ENCODE measurements at places on chromosomes 3 and 15.
A peak's percentile ranks its signal among the peaks of the same experiment; 100 is the strongest.

GRCh38 chr3:129520960-129521359 is 7.5 kb upstream of the RHO start:
- no peak for DNase-seq

- no peak for DNase-seq
Observed at GRCh38 chr3:46731795-46732194, 14.1 kb upstream of the PRSS50 start.

GRCh38 chr15:62459875-62460274 is 294.8 kb upstream of the C2CD4B start:
- DNase-seq = no peak

DNA sequence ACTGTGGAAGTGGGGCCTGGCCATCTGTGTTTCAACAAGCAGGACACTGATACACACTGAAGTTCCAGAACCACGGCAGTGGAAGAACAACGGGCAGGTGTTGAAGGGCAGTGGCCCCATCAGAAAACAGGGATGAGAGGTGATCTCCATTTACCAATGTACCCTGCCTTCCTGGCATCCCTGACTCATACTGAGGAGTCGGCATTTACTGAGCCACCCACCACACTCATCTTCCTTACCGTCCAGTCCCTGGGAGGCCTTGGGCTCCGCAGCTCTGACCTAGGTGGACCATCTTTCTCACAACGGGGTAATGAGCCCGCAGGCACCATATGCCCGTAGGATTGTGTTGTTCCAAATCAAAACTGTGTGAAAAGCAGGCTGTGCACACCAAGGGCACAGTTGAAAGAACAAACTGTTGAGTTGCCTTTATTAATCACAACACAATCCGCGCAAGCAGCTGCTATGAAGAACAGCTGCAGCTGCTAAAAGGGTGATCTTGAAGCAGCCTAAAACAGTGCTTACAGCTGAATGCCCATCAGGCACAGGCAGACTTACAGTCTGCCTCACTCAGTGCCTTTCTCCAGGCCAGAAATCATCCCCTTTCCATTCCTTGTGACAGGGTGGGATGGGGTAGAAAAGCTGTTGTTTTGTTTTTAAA is 12.9 kb downstream of the MB21D2 start:
- DNase-seq = no peak

GRCh38 chr3:46737329-46737731 is 19.7 kb upstream of the PRSS50 start:
- no peak for DNase-seq

- no peak for DNase-seq
Observed at GRCh38 chr15:99955181-99955525, 221.9 kb upstream of the LYSMD4 start.

- DNase-seq = no peak
Observed at GRCh38 chr3:118946449-118946848, 88.2 kb downstream of the IGSF11 start.

DNA sequence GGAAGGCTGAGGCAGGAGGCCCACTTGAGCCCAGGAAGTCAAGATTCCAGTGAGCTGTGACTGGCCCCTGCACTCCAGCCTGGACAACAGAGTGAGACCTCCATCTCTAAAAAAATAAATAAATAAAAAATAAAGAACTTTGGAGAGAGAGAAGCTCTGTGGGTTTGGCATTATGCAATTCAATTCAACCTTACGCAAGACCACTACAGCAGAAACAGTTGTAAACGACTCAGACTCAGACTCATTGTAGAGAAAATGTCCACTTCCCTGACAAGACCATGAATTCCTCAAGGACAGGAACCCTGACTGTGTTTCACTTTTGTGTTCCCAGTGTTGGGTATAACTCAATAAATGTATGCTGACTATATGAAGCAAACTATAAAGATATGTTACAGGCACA is 90.3 kb upstream of the C3orf80 start:
- DNase-seq = no peak

DNA sequence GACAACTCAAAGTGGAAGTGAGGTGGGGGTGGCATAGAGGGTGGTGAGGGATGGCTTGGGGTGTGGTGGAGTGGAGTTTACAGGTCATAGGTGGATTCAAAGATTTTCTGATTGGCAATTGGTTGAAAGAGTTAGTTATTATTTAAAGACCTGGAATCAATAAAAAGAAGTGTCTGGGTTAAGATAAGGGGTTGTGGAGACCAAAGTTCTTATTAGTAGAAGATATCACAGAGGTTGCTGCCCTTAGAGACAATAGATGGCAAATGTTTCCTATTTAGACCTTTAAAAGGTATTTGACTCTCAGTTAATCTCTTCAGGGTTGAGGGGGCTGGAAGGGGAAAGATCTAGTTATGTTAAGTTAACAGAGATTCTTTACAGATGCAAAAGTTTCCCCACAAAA is 412.3 kb upstream of the TBL1XR1 start:
- DNase-seq = no peak

DNA sequence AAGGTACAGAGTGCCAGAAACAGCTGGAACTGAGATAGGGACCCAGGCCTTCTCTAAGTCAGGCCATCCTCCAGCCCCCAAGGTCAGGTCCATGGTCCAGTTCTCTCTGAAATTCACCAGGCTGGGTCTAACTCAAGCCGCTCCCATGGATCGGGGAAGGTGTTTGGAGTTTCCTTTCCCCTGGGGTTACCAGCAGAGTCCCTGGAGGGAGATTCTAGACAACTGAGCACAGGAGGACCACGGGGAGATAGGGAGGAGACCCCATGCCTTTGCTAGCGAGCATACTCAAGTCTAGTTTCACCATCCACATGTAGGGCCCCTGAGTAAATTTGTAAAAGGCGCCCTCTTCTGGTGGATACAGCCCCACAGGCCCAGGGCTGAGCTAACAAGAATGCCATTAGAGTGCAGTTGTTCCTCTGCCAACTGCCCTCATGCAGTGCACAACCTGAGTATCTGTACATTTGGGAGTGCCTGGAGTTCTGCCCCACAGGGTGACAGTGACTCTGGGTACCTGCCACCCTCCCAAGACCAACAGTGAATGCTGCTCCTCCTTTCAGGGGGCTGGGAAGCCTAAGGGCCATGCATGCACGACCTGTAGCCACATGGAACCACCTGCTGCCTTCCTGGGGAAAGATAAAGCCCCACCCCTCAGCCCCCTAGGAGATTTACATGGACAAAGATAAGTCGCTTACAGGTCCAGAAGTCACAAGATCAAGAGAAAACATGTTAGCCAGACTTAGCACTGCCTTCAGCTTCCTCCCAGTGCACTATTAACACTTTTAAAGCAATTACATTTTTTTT is 89.0 kb downstream of the IQSEC1 start:
- DNase-seq = peak; percentile 78

- no peak for DNase-seq
Observed at GRCh38 chr15:89805241-89806209, 9.1 kb downstream of the ANPEP start.

GRCh38 chr15:50744601-50745000 is 20.9 kb downstream of the SPPL2A start:
- no peak for DNase-seq

DNA sequence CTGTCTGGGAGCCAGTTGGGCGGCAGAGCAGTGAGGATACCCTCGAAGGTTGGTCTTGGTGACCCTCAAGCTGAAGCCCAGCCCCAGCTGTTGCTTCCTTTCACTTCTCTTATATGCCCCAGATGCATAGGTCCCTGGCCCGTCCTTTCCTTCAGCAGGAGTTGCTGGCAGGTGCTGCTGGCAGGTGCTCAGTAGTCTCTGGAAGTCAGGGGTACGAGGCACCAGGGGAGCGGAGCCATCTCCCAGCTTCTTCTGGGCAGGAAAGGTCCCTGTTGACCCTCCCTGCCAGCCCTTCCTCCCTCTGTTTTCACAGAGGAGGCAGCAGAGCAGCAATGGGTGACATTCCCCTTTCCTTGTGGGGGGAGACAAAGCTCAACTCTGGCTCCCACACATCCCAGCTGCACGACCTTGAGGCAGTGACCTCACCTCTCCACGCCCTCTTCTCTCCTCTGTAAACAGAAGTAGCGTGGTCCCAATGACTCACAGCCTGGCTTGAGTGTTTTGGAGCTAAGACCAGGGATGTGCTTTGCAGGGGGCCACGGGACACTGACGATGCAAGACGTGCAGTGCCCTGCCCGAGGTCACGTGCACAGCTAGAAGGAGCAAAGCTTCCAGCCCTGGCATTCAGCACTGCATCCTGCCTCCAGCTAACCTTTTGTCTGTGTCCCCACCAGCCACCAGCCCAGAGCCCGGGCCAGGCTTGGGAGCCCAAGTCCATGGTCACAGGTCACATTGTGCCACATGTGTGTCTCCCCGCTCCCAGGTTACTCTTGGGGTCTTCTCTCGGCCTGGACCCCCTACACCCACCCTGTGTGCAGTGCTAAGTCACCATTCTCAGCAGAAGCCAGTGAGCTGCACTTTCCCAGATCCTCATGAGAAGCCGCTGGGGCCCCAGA is 49.7 kb downstream of the SLC6A6 start:
- DNase-seq = no peak

DNA sequence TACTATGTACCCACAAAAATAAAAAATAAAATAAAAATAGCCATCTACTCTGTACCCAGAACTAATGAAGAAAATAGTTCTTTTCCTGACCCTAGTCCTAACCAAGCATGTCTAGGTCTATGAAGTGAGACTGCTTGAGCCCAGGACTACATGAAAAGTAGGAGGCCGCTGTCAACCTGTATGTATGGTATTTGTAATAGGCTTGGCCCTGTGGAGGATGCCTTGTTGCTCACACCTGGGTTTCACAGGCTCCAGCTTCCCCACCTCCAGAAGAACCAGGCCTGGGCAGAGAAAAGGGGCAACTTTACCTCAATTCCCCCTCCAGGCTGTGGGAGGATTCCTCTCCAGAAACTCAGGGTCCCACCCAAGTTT is 6.8 kb upstream of the PKM start:
- DNase-seq = peak; percentile 17

DNA sequence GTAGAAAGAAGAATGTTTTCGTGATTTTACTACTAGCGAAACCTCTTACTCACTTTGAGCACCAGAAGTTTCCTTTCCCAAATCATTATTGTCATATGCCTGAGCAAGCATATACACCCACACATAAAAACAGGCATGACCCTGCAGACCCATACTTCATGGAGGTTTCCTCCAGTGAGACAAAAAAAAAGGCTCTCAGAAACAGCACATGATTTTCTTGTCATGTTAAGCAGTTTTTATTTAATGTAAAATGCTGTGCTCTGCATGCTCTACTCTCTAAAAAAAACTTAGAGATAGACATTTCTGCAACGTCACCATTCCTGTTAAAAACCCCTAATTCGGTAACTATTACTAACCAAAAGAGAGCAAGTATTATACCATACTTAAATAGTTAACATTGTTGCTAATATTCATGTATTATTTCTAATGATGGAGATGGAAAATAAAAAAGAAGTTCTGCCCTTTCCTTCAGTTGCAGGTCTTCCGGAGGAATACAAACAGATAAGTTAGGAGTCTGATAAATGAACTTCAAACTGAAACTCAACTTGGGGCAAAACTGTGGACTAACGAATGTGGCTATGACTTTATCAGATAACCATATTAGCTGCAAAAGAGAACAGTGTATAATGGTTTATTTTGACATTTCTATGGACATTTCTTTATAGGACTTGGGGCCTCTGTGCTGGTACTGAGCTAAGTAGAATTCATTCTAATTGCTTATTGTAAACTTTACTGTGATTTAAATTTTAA is 15.9 kb downstream of the CD200R1 start:
- peak; percentile 36 for DNase-seq

GRCh38 chr3:64299206-64299605 is 73.9 kb upstream of the PRICKLE2 start:
- no peak for DNase-seq

- DNase-seq = no peak
Observed at GRCh38 chr15:33533197-33533596, 222.4 kb downstream of the RYR3 start.

- no peak for DNase-seq
Observed at GRCh38 chr15:73753250-73754130, at the start of gene INSYN1. TSS of gene INSYN1 (minus strand) at chr15:73753351. CDS start at chr15:73751130, 2,221 bp downstream.

- no peak for DNase-seq
Observed at GRCh38 chr15:26771168-26771567, 1.7 kb downstream of the GABRB3 start.

- DNase-seq = peak; percentile 59
Observed at GRCh38 chr3:106423321-106424225, 554.8 kb upstream of the CBLB start.

DNA sequence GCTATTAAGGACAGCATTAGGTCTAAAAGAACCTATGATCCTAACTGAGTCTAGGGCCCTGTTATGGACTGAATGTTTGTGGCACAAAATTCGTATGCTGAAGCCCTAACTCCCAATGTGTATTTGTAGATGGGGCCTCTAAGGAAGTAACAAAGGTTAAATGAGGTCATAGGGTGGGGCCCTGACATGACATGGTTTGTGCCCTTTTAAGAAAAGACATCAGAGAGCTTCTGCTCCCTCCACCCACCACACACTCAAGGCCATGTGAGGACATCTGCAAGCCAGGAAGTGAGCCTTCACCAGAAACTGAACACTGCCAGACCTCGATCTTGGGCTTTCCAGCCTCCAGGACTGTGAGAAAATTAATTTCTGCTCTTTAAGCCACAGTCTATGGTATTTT is 49.2 kb downstream of the PHC3 start:
- DNase-seq = peak; percentile 57

DNA sequence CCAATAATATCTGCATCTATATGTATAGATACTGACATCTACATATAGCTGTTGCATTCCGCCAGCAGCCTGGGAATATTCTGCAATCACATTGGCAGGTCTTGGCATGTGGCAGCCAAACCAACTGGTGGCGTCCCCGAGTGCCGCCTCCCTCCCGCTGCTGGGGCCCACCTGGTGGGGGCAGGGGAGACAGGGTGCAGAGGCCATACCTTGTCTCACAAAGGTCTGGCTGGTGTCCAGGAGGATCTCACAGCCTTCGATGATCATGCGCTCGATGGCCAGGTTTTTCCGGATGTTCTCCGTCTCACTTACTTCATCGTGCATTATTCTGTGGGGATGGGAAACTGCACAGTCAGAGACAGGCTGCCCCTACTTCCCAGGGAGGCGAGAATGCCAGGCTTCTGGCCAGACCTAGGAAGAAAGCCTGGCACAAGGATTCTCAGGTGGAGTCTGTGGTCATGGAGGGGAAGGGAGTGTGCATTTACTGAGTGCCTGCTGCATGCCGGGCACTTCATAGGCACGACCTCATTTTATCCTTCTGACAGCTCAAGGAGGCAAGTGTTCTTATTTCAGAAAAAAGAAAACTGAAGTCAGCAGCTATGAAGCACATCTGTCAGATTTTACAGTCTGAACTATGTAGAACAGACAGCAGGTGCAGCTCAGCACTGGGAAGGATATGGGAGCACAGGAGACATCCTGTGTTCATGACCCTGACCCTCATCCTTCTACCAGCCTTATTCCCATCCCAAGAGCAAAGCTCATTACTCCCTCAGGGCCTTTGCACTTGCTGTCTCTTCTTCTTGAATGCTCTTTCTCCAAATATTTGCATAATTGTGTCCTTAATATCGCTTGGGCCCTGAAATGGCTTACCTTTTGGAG is 62.8 kb downstream of the RASGRF1 start:
- no peak for DNase-seq

DNA sequence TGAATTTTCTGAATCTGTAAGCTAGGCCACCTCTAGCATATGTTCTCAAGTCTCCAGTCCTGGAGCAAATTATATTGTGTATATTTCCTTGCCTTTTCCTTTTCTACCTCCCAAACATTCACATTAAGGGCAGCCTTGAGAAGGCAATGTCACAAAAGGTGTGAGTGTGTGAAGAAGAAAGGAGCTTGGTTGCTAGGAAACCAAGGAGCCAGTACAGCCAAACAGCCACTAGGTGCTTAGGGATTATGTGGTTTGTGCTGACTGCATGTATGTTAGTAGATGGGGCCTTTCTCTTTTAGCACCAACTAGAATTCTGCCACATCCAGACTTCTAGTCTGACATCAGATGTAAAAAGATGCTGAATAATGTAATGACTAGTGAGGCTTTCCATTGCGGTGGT is 118.8 kb upstream of the DAZL start:
- DNase-seq = no peak

GRCh38 chr3:174287705-174288104 is 571.4 kb upstream of the NAALADL2 start:
- DNase-seq = no peak
